ENCODE measurements at places on chromosomes 2 and 18. TPM values are rescaled to one million over a fixed set of nuclear protein-coding genes. Genes with fewer than 3 reads are reported as not detected.

Gene CXCR4
- total RNA-seq, result 34.8 TPM

DNA sequence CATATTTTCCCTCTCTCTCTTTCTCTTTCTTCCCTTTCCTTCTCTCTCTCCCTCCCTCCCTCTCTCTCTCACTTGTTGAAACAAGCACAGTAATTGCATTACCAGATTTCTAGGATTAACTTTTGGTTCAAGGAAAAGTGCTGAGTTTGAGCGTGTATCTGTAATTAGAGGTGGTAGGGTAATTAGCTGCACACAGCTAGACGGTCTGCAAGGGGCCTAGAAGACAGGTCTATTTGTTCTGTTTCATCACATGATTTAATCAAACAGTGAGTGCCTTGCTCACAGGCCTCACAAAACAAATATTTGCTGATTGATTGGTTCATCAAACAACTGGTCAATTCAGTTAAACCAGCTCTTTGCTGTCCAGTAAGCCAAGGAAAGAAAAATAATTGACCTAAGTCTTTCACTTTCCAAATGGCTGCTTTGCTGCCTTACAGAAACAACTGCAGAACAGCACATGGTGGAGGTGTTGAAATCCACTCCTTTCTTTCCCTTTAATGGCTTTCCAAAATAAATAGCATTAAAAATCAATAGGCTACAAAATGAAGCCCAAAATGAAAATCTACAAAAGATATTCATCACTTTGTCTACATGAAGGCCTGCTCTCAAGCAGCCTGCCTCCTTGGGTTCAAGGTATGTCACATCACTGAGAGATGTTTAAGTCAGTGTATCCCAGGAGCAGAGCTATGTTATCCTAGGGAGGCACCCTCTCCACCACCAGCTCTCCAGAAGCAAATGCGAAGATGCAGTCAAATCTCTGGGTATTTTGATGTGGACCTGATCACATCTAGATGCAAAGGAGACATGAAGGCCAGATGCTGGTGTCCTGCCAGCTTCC is 264.4 kb upstream of the SIX2 start:
- no peaks in the 10 kb centered on the region for H3K36me3 ChIP-seq
- peaks cover 57% of the 10 kb centered on the region for H3K4me1 ChIP-seq
- H3K4me3 ChIP-seq, result peak overlapping the region; percentile 49
- H3K27me3 ChIP-seq, result peaks cover 56% of the 10 kb centered on the region
- peak overlapping the region; percentile 15 for H3K27ac ChIP-seq

Gene SLC8A1
- 42.1 TPM for total RNA-seq

DNA sequence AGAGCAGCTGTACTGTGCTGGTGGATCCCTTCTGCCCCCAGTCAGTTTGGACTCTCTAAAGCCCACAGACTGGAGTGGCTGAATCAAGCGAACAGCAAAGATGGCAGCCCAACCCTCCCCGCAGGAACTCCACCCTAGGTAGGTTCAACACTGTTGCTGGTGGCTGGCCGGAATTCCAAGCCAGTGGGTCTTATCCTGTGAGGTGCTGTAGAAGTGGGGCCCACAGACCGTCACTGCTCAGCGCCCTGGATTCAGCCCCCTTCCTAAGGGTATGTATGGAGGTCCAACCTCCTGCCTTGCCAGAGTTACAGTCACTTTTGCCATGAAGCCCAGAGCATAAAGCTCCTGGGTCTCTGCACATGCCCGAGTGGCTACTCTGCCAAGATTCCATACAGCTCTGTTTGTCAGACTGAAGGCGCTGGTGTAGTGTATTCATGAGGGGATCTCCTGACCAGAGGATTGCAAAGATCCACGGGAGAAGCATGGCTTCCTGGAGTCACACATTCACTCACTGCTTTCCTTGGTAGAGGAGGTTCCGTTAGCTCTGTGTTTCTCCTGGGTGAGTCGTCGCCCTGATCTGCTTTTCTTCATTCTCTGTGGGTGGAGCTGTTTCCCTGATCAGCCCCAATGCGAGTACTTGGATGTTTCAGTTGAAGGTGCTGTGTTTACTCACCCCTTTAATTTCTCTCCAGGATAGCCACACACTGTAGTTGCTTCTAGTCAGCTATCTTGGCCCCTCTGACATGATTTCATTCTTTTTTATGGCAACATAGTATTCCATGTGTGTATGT is 293.6 kb upstream of the THUMPD2 start:
- DNase-seq, result no peak
- no peak overlapping the region for H3K4me3 ChIP-seq
- H3K36me3 ChIP-seq, result no peaks in the 10 kb centered on the region
- no peaks in the 10 kb centered on the region for H3K4me1 ChIP-seq
- peaks cover 4% of the 10 kb centered on the region for H3K27me3 ChIP-seq
- H3K27ac ChIP-seq, result no peak overlapping the region

DNA sequence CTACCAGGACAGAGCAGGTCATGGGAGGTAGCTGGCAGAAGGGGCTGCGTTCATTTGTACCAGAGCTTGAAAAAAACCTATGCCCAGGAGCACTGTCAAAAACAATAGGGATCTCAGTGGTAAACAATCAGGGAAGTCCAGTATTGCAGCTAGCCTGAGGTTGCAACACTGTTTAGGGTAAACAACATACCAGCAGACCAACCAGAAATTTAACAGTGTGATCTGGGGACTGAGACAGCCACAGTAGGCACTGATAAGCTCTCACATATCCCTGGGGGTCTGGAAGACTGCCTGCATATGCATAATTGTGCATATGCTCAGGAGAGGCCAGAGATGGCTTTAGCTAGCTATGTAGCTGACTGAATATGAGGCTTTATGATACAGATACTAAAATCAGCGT is 12.0 kb upstream of the ZCCHC2 start:
- H3K4me1 ChIP-seq, result no peaks in the 10 kb centered on the region
- H3K27me3 ChIP-seq, result no peaks in the 10 kb centered on the region
- no peak for DNase-seq
- no peaks in the 10 kb centered on the region for H3K36me3 ChIP-seq

DNA sequence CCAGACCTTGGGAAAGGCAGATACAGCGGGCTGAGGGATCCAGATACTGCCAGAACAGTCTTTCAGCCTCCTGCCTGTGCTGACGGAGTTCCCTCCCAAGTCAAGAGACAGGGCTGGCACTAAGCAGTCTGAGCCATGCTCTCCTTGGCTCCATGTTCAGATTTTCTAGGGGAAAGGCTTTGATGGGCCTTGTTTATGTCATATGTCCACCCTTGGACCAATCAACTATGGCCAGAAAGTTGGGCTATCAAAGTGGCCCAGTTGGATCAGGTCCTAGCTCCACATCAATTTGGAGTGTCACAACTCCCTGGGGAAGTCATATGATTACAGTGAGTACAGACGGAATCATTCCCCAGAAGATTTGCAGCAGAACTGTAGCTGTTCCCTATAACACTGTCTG is 152.0 kb downstream of the GREB1L start:
- H3K36me3 ChIP-seq, result no peaks in the 10 kb centered on the region
- no peak overlapping the region for H3K4me3 ChIP-seq
- H3K27ac ChIP-seq, result no peak overlapping the region
- DNase-seq, result no peak

DNA sequence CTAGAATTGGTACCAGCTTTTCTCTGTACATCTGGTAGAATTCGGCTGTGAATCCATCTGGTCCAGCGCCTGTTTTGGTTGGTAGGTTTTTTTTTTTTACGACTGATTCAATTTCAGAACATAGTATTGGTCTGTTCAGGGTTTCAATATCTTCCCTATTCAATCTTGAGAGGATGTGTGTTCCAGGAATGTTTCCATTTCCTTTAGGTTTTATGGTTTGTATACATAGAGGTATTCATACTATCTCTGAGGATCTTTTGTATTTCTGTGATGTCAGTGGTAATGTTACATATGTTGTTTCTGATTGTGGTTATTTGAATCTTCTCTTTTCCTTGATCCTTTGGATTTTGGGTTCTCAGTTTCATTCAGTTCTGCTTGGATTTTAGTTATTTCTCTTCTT is 172.1 kb upstream of the ITGA4 start:
- H3K27me3 ChIP-seq, result peaks cover 3% of the 10 kb centered on the region
- no peak overlapping the region for H3K4me3 ChIP-seq
- H3K36me3 ChIP-seq, result no peaks in the 10 kb centered on the region
- peaks cover 5% of the 10 kb centered on the region for H3K4me1 ChIP-seq
- DNase-seq, result no peak

- H3K4me3 ChIP-seq, result no peak overlapping the region
- H3K36me3 ChIP-seq, result no peaks in the 10 kb centered on the region
- H3K27me3 ChIP-seq, result peaks cover 47% of the 10 kb centered on the region
- H3K27ac ChIP-seq, result no peak overlapping the region
Measured at GRCh38 chr2:222105046-222105445, 193.8 kb downstream of the PAX3 start.
